ENCODE measurements at places on chromosomes 13 and 19. TPM values are rescaled to one million over a fixed set of nuclear protein-coding genes. Genes with fewer than 3 reads are reported as not detected.

- H3K27me3 ChIP-seq, result no peaks in the 10 kb centered on the region
- no peaks in the 10 kb centered on the region for H3K36me3 ChIP-seq
- H3K4me1 ChIP-seq, result peaks cover 49% of the 10 kb centered on the region
- peak overlapping the region; percentile 10 for H3K4me3 ChIP-seq
These were observed 13.8 kb upstream of the CEACAM16 start for GRCh38 chr19:44684892-44685863.

ZNF816 gene
- total RNA-seq, result 13.8 TPM

SULT2A1 gene
- not detected for total RNA-seq

DNA sequence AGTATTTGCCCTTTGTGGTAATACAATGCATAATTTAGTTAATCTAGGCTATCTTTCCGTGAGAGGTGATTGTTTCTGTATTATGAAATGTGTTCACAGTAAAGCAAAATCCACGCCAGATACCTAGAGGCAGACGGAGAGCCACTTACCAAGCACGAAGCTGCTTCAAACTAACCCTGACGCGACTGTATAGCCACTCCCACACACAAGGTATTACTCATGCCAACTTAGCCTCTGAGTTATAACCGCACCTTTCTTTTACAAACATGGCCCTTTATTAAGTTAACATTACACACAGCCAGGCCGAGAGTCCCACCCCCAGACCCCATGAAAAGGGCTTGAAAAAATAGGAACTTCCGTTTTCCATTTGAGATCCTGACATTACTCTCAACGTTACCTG, 185.7 kb downstream of the ABCC4 start:
- H3K4me1 ChIP-seq, result no peaks in the 10 kb centered on the region
- no peaks in the 10 kb centered on the region for H3K36me3 ChIP-seq
- no peak overlapping the region for H3K4me3 ChIP-seq
- H3K27ac ChIP-seq, result no peak overlapping the region
- no peaks in the 10 kb centered on the region for H3K27me3 ChIP-seq

UBE2L5 gene
- total RNA-seq, result not detected

DNA sequence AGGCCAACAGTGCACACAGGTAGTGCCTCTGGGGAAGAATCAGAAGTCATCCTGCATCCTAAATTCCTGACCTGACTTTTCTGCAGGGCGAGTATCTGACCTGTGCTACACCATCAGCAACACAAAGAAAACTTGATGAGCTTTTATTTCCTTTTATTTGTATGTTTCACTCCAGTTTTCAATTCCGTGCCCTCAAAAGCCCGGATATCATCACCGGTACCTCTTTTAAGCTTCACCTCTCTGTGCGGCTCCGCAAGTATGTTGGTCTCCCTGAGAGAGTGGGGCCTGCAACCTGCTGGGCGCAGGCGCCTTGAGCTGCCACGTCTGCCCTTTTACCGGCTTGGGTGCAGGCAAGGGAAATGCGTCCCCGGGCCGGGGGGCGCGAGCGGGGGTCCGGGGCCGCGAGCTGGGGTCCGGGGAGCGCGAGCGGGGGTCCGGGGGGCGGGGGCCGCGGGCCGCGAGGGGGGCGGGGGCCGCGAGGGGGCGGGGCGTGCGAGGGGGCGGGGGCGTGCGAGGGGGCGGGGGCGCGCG, 4.3 kb upstream of the DUXA start:
- peak; percentile 35 for DNase-seq
- peaks cover 16% of the 10 kb centered on the region for H3K27me3 ChIP-seq
- peak overlapping the region; percentile 42 for H3K4me3 ChIP-seq
- no peak overlapping the region for H3K27ac ChIP-seq
- H3K4me1 ChIP-seq, result 0 out of 2 replicates have a peak, but pooled peaks cover 6% of the 10 kb centered on the region

Measured in PC-9 (cell line).